ENCODE measurements at places on chromosomes 16 and 17.

DNA sequence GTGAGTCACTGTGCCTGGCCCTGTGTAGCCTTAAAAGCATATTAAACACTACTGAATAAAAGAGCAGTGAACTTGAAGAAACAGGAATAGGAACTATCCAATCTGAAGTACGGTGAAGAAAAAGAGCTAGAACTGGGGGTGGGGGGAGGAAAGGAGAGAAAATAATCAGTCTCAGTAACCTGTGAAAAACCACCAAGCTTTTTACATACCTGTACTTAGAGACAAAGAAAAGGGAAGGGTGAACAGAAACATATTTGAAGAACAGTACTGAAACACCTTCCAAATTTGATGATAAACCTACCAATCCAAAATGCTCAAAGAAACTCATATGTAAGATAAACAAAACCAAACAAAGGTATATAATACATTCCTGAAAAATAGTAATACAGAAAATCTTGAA lies 77.5 kb downstream of the USP32 start:
- no peak for DNase-seq

DNA sequence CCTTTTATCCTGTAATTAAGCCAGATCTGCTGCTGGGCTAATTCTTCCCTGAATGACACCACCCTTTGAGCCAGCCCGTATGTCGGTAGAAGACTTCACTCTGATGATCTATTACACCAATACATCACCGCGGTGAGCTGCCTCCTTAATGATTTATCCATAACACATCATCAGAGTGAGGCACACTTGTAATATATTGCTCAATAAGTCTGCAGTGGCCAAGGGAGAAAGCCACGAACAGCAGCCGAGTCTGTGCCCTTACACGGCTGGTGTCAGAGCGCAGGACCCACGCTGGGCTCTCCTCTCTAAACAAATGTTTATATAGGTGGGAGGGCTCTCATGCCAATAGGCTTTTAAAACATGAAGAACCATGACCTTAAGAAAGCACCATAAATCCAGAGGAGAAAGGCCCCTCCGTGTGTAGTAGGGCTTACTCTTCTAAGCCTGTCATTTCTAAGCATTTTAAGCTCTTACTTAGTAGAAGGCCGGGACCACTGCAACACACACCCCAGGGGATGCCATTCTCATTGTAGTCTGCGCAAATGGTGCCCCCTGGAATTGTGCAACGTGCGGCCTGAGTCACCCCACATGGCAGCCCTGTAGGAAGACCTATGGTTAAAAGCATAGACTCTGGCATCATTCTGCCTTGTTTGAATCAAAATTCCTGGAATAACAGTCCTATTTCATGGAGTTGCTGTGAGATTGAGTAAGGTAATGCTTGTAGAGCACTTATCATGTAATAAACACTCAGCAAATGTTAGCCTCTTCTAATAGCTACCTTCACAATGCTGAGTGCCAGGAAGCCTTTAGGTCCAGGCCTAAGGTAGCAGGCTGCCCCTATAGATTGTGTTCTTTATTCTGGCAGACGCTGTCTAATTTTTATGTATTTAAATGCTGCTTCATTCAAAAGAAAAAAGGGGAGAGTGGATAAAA lies 26.1 kb downstream of the MRPS23 start:
- DNase-seq: no peak

- peak; percentile 84 for DNase-seq
Measured at GRCh38 chr17:7437950-7438614, 1.2 kb upstream of the FGF11 start.

DNA sequence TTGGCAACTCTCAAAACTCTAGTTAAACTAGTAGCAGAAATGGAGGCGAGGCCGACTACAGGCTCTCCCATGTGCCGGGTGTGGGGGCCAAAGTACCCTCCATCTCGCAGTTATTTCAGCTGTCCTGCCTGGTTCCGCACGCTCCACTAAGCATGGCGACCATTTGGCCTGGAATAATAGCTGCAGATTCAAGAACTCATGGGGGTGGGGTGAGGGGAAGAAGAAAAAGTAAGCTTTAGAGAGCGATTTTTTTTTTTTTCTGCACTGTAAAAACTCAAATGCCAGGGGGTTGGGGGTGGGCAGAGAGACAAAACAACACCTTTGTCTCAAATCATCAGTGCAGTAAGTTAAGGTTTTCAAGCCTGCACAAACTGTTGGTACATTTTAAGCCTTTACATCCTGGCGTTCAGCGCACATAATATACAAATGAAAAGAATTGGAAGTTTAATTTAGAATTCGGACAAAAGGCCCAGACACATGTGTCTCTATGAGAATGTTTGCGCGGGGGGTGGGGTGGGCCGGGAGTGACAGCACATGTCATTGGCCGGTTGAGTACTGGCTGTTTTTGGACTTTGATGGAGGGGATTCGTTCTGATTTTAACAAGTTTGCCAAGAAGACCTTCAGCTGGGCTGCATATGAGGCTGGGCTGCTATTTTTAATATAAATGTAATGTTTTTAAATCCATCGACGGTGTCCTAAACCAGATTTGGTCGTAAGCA lies 694.7 kb upstream of the SALL1 start:
- no peak for DNase-seq

GRCh38 chr16:7680296-7680695 lies 347.7 kb downstream of the RBFOX1 start:
- DNase-seq: no peak

All from CD4-positive, alpha-beta T cell treated with Interleukin-6 for 4 hours (primary cell).